ENCODE measurements at places on chromosomes 7 and 10.

DNA sequence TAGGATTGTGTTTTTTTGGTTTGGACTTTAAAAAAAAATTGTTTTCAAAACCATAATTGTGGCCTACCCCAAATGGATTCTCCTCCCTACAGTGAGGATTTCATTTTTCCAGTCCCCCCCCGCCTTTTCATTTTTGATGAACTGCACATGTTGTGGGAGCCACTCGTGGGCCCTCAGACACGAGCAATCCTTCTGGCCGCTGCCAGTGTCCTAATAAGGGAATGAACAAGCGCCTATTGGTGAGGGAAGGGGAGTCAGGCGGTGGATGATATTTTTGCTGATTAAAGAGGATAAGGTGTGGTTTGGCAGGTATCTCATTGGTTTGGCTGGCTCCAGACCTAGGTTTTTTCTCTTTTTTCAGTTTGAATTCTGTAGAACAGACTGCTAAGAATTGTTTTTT lies 78.7 kb upstream of the AGBL3 start:
- no peak for DNase-seq

DNA sequence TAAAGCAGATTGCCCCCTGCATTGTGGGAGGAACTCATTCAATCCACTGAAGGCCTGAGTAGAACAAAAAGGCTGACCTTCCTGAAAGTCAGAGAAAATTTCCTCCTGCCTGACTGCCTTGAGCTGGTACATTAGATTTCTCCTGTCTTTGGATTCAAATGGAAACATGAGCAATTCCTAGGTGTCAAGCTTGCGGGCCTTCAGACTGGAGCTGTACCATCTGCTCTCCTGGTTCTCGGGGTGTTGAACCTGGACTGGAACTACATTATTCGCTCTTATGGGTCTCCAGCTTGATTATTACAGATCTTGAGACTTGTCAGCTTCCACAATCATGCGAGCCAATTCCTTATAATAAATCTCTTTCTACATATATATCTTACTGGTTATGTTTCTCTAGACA lies 173.6 kb upstream of the STEAP4 start:
- no peak for DNase-seq

- no peak for DNase-seq
Measured at GRCh38 chr10:28463676-28464395, 69.1 kb upstream of the WAC start.

DNA sequence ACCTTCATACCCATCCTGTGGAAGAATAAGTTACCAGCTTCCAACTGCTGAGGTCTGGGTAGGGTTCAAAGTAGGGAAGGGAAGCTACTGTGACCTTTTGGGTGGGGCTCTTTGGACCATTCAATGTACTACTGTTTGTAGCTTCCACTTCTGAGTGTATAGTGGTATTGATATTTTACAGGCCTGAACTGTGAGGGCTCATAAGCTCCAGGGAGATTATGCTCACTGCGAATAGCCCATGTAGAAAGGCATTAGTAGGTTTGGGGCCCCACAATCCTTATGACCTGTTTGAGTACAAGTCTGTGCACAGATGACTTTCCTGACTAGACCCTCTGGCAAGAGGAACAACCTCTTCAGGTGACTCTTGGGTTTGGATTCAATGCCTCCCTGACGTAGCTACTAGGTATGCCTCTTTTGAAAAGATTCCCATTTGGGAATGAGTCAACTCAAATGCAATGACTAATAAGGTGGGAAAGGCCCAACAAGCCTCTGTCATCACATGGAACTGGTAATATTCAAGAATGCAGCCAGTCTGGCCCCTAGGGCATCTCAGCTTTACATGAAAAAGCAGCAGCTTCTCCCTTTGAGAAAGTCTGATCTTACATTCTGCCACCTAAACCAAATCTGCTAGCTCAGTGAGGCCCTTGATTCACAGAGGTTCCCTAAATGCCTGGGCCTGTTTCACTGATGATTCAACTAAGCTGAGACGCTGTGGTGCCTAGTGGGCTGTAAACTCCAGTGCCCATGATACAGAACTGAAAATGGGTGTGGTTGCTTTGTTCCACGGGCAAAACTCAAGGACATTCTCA lies 79.8 kb downstream of the ABI1 start:
- DNase-seq, result peak; percentile 95

GRCh38 chr7:50544992-50545391 lies 20.2 kb downstream of the DDC start:
- DNase-seq, result no peak

DNA sequence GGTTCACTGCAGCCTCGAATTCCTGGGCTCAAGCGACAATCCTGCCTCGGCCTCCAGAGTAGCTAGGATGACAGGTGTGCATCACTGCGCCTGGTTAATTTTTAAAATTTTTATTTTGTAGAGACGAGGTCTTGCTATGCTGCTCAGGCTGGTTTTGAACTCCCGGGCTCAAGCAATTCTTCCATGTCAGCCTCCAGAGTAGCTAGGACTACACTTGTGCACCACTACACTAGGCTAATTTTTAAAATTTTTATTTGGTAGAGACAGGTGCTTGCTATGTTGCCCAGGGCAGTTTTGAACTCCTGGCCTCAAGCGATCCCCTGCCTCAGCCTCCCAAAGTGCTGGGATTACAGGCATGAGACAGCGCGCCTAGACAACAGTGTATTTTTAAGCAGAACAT lies 120.5 kb downstream of the SVIL start:
- no peak for DNase-seq

DNA sequence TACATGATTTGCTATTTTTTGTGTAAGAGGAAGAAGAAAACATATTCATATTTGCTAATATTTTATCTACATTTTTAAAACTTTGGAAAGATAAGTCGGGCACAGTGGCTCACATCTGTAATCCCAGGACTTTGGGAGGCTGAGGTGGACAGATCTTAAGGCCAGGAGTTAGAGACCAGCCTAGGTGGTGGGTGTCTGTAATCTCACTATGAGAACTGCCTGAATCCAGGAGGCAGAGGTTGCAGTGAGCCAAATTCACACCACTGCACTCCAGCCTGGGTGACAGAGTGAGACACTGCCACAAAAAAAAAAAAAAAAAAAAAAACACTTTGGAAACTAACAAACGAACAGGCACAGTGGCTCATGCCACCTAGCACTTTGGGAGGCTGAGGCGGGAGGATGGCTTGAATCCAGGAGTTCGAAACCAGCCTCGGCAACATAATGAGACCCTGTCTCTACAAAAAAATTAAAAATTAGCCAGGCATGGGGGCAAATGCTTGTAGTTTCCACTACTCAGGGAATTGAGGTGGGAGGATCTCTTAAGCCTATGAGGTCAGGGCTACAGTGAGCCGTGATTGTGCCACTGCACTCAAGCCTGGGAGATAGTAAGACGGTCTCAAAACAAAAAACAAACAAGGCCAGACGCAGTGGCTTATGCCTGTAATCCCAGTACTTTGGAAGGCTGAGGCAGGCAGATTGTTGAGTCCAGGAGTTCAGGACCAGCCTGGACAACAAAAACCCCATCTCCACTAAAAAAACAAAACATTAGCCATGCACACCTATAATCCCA lies 25.6 kb downstream of the HERC4 start:
- no peak for DNase-seq

- no peak for DNase-seq
Measured at GRCh38 chr7:73810998-73811360, 19.8 kb upstream of the CLDN4 start.

- no peak for DNase-seq
Measured at GRCh38 chr7:125363873-125364272, 434.2 kb upstream of the POT1 start.

- peak; percentile 29 for DNase-seq
Measured at GRCh38 chr7:105011141-105011830, 2.7 kb upstream of the KMT2E start.

GRCh38 chr7:96792115-96792514 lies 82.5 kb upstream of the SEM1 start:
- DNase-seq, result no peak

GRCh38 chr10:86350897-86351296 lies 15.7 kb downstream of the GRID1 start:
- DNase-seq, result no peak

DNA sequence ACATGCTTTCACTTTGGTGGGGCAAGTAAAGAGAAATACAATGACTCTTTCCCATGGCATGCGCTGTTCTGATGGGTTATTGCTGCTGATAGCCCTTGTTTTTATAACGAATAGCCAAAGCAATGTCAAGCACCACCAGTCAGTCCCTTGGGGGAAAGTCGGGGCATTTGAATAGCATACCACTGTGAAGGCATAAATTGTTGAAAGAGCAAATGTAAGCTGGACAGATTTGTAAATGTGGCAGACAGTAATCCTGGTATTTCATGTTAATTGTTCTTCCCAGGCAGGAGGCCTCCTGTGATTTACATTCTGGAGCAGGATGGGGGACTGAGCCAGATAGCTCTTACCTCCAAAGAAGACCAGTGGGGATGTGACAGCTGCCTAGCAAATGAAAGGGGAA lies 293.3 kb downstream of the ADRA2A start:
- no peak for DNase-seq

- DNase-seq, result no peak
Measured at GRCh38 chr10:121337427-121337826, 260.8 kb downstream of the FGFR2 start.

GRCh38 chr7:2610898-2611297 lies 20.9 kb upstream of the TTYH3 start:
- no peak for DNase-seq
